Activated naive CD4-positive, alpha-beta T cell treated with anti-CD3 and anti-CD28 coated beads, Interleukin-2, amount 50 U/mL, for 72 hours (primary cell): ENCODE measurements at places on chromosomes 1 and 21. TPM values are rescaled to one million over a fixed set of nuclear protein-coding genes. Genes with fewer than 3 reads are reported as not detected.

DNA sequence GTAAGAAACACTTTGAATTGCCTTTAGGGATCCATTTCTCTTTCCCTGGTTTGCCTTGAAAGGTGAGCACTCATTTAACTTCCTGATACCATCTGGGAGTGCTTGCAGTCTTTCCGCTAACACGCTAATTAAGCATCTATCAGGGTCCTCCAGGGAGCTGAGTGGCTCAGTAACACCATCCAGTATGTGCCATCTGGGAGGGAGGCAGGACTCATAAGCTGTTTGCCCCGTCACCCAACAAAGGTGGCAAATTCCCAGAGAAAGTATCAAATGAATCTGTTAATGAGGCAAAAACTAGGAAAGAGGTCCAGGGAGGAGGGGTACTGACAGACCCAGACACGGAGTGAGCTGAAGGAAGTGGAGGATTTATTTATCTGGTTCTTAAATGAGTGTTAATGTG, 430.9 kb downstream of the HLX start:
- DNase-seq, result no peak

MASP2 gene
- not detected for total RNA-seq

GRCh38 chr1:9183898-9184297, 50.7 kb upstream of the H6PD start:
- no peak for DNase-seq

CD5L gene
- not detected for total RNA-seq

SLFNL1 gene
- 0.39 TPM for total RNA-seq

DNA sequence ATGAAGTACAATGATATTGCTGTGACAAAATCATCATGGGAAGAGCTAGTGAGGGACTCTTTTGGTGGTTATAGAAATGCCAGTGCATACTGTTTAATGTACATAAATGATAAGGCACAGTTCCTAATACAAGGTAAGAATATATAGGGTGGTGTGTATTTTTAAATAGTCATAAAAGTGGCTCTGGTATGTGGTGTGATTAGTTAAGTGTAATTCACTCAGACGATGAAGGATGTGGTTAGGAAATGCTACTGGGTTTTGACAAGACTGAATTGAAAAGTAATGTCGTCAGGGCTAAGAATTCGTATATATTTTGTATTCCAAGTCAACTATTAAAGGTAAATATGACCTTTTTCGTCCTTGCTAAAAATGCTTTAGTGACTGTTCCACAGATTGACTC, 101.7 kb downstream of the USP25 start:
- DNase-seq, result no peak

PRMT2 gene
- 116 TPM for total RNA-seq

DNA sequence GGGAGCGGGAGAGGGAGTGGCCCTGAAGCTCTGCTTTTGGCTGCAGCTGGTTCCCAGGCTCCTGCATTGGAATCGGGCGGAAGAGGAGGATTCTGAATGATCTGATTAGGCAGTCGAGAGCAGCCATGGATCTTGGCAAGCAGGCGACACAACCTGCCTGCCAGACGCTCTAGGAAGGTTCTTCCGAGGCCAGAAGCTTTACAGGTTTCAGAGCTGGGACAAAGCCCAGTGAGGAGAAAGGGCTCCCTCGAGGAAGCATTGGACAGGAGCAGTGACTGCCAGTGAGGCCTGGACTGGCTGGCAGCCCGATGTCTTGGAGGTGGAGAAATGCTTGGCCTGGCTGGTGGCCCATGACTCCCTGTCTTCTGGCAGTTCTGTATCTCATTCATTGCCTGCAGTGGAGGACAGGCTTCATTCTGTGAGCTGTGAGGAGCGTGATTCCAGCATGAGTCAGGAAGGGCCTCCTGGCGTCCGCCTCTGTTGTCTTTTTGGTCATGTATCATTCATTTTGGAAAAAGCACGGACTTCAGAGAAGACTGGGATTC, 132.7 kb upstream of the IPO9 start:
- no peak for DNase-seq

PTCH2 gene
- total RNA-seq, result 1.5 TPM

FALEC gene
- 0.89 TPM for total RNA-seq

DNA sequence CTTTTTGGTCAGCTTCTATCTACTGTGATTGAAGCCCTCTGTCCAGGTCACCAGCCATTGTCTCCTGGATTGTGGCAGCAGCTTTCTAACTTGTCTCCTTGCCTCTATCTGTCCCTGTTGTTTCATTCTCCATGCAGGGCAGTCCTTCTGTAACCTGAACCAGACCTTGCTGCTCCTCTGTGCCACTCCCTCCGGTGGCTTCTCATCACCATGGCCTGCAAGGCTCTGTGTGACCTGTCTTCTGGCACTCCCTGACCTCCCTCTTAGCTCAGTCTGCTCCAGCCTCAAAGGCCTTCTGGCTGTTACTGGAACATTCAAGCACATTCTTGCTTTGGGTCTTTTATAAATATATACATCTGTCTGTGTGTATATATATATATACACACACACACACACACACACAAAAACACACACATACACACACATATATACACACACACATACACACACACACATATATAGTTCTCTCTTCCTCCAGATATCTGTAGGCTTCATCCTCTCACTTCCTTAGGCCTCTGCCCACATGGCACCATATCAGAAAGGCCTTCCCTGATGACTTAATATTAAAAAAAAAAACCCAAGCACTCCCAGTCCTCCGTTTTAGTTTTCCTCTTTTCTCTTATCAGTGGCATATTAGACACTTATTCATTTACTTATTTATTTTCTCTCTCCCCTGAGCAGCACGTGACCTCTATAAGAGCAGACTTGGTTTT, 21.2 kb upstream of the JUN start:
- DNase-seq, result no peak

- DNase-seq, result no peak
Measured at GRCh38 chr1:179785031-179785431, 41.9 kb downstream of the FAM163A start.
